ENCODE measurements at places on chromosomes 3 and 15.

GRCh38 chr3:59820352-59820934, 770.6 kb upstream of the CFAP20DC start:
- DNase-seq: no peak

DNA sequence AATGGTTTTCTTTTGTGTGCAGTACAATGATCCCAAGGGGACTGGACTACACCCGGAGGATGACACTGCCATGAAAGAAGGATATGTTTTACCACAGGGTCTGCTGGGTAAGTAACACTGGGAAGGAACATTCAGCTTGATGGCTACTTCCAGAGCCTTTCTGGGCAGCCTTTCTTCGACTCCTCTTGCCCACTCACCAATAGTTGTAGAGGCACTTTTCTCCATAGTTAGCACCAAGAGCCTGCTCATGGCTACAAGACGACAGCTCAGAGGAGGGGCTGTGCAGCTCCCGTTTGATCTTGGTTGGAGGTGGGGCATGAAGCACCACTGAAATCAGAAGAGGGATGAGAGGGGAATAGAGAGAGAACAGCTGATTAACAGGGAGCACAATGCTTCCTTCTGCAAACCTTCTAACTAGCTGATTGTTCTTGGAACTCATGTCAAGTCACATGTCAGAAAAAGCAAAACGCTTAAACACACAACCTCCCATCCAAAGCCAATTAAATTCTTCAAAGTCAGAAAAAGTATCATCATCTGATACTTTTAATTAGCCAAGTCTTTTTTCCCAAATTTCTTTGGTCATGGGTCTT, 27.9 kb downstream of the ETV5 start:
- DNase-seq: no peak

DNA sequence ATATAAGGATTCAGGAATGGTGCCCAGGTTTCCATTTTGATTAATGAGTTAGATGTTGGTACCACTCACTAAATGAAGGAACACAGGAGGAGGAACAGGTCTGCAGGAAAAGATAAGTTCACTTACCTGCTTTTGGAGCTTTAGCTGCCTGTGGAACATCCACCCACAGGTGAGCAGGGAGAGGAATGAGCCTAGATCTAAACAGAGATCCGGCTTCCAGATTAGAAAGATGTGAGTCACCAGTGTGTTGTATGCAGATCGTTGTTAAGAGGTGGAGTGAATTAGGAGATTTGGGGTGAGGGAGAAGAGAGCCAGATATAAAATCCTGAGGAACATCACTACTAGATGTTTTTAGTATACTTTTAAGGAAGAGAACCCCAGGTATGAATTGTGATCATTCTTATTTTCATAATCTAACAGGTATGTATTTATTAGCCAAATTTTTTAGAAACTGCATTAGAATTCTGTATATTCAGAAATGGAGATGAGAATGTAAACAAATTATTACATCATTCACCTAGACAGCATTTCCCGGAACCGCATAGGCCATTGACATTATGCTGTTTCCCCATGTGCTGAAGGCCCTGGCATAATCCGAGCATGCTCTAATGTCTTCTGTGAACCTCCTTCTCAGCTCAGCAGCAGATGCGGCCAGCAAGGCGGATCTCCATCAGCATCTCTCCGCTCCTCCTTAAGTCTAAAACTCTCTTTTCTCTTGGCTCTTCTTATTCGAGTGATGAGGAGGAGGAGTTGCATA, 118.2 kb downstream of the KLHL25 start:
- no peak for DNase-seq

GRCh38 chr15:31352911-31353811, 26.5 kb downstream of the KLF13 start:
- peak; percentile 79 for DNase-seq

GRCh38 chr3:176274161-176274560, 923.1 kb downstream of the TBL1XR1 start:
- no peak for DNase-seq

GRCh38 chr3:159643406-159643805, 345.2 kb upstream of the IL12A start:
- no peak for DNase-seq

DNA sequence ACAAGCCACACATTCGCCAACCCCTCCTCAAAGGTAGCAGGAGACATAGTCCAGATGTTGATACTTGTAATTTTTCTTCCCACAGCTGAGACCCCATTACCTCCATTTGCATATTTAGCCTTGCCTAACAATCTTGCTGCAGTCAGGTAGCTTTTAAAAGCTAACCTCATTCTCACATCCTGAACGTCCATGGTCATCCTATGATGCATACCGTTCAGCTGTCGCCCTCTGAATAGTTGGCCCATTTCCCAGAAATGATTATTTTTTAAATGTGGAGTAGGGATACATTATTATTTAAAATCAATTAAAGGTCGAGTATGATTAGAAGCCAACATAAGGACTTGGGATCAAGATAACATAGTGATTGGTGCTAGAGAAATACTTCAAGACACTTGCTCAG, 165.0 kb downstream of the MEX3B start:
- DNase-seq: no peak

DNA sequence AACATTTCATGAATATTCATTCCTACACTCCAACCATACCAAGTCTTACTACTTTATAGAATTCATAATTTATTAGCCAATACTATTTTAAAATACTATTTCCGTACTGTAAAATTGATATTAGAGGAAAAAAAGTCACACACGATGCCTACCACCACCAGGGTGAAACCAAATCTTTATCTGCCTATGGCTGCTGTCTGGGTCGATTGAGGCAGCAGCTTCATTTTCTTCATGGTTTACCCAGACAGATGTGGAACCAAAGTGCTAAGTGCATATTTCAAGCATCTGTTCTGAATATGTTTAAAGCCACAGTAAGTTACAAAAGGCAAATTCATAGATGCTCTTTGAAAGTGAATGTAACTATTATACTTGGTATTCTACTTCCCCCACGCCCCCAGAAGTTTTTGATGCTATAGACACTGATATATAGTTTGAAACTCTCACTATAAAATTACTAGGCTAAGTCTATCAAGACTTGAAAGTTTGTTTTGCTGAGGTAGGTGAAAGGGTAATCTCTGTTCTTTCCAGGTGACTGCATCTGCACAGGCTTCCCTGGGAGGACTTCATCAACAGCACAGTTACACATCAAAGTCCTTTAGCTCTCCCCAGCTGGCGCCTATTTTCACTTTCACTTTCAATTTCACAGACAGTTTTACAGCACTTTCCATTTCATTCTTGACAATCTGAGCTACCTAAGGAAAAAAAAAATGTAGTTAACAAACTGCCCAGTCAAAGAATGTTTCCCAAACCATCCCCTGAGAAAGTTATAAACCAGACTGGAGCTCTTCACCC, 113.9 kb downstream of the POLQ start:
- DNase-seq: no peak

- DNase-seq: no peak
Observed at GRCh38 chr3:33898901-33899300, 100.5 kb downstream of the PDCD6IP start.

DNA sequence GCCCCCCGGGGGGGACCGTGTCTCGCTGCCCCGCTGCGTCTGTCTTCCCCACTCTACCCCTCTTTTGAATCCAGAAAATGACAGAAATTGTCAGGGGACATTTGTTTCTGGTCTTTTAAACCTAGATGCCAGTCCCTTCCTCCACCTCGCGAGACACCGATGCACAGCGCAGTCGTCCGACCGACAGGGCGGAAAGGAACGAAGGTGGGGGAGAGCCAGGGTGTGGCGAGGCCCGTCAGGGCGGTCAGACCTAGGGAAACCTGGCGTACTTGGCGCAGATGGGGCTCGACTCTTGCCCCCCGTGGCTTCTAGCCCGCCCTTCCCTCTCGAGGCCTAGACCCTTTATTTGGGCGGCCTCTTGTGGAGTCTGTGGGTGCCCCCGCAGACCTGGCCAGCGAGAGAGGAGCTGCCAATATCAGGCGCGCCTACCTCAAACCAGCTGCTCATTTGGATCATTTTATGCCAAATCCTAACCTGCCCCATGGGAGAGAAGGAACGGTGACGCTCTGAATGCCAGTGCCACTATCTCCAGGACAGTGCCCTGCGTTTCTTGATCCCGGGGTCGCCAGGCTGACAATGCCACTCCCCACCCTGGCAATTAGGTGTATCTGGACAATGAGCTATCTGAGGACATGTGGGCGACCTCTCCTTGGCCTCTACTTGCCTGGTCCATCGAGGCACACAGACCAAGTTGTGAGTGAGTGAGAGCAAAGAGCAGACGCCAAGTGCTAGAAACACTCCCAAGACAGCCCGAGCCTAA, 500 bp upstream of the RAB6B start:
- no peak for DNase-seq

- DNase-seq: peak; percentile 71
Observed at GRCh38 chr3:40387001-40387894, at the start of gene ENTPD3. TSS of gene ENTPD3 (plus strand) at chr3:40387184. CDS start at chr3:40388058, 874 bp downstream.

DNA sequence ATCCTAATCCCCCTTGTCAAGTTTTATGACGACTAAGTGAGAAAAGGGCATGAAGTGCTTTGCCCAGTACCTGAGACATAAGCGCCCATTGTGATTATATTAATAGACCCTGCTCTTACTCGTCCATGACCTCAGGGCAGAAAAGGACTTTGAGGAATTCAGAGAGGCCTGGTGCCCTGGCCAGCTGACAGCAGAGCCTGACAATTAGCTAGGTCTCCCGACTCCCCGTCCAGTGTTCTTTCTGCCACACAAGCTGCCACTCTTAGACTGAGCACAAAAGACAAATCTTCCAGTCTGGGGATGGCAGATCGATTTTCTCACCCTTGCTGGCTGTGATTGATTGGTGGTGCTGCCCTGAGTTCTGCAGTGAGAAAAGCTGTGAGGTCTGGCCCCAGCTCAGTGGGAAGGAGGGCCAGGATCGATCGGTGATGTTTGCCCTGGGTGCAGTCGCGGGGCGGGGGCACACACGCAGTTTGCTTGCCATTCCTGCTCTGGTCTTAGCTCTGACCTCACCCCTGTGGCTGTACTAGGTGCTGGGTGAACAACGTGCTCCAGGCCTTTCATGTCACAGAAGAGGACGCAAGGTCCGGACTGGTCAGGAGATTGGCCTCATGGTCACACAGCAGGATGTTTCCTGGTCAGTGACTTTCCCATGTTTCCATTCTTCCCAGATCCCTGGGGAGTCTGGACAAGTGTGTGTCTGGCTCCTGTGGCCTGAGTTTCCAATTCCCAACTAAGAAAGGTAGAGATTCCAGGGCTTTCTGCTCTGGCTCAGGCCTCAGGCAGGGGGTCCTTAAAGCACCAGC, 67.4 kb upstream of the TLE3 start:
- no peak for DNase-seq

GRCh38 chr3:3260870-3261269, 81.4 kb upstream of the CRBN start:
- DNase-seq: no peak

GRCh38 chr3:30077746-30078145, 528.7 kb upstream of the TGFBR2 start:
- DNase-seq: no peak

- no peak for DNase-seq
Observed at GRCh38 chr15:34714476-34715121, 40.2 kb downstream of the GJD2 start.

- no peak for DNase-seq
Observed at GRCh38 chr3:18357747-18358146, 67.4 kb downstream of the SATB1 start.

DNA sequence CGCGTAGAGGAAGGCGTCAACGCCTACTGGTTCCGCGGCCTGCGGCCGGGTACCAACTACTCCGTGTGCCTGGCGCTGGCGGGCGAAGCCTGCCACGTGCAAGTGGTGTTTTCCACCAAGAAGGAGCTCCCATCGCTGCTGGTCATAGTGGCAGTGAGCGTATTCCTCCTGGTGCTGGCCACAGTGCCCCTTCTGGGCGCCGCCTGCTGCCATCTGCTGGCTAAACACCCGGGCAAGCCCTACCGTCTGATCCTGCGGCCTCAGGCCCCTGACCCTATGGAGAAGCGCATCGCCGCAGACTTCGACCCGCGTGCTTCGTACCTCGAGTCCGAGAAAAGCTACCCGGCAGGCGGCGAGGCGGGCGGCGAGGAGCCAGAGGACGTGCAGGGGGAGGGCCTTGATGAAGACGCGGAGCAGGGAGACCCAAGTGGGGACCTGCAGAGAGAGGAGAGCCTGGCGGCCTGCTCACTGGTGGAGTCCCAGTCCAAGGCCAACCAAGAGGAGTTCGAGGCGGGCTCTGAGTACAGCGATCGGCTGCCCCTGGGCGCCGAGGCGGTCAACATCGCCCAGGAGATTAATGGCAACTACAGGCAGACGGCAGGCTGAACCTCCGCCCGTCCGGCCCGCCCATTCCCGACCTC, 4.1 kb downstream of the ISLR2 start:
- peak; percentile 70 for DNase-seq

DNA sequence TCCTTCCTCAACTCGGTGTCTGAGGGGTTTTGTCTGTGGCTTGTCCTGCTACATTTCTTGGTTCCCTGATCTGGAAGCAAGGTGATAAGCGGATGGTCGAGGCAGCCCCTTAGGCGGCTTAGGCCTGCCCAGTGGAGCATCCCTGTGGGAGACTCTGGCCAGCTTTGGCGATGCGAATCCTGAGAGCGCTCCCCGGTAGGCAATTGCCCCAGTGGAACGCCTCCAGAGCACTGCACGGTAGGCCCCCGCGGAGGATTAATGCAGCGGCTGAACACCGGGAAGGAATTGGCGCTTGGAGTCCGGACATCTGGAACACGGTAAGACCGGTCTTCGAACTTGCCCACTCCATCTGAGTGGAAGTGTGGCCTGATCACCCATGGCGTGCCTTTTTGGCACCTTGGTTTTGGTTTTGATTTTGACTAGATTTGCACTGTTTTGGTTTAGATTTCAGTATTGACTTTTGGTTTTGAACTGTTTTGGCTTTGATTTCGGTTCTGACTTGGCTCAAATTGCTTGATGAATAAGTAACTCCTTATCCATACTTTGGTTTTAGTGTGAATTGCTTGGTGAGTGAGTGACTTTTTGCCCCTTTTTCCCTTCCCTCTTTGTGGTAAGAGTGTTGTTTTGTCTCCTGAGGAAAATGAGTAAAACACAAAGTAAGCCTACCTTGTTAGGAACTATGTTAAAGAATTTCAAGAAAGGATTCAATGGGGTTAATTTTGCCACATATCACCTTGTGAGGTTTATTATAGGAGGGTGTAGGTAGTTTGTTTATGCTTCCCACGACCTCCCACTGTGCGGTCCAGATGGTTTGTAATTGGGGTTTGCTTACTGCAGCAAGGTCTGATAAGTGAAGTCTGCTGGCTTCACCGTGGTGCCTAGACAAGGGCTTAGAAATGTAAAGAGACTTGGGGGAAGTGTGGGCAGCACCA, 27.1 kb upstream of the GPR156 start:
- DNase-seq: no peak

GRCh38 chr15:95923792-95924191, 406.7 kb upstream of the NR2F2 start:
- no peak for DNase-seq

DNA sequence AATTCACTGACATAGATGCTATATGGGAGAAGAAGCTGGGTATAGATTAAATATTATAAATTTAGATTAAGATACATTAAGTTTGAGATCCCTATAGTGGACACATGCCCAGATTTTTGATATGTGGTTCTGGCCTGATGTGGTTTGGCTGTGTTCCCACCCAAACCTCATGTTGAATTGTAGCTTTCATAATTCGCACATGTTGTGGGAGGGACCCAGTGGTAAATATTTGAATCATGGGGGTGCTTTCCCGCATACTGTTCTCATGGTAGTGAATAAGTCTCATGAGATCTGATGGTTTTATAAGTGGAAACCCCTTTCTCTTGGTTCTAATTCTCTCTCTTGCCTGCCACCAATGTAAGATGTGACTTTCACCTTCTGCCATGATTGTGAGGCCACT, 189.4 kb upstream of the CD96 start:
- DNase-seq: no peak

- no peak for DNase-seq
Observed at GRCh38 chr15:66459818-66460615, 37.5 kb downstream of the SNAPC5 start.
